ENCODE measurements at places on chromosomes 2 and 18. TPM values are rescaled to one million over a fixed set of nuclear protein-coding genes. Genes with fewer than 3 reads are reported as not detected.

GRCh38 chr2:43737097-43737854 is 36.6 kb upstream of the DYNC2LI1 start:
- DNase-seq: no peak

DNA sequence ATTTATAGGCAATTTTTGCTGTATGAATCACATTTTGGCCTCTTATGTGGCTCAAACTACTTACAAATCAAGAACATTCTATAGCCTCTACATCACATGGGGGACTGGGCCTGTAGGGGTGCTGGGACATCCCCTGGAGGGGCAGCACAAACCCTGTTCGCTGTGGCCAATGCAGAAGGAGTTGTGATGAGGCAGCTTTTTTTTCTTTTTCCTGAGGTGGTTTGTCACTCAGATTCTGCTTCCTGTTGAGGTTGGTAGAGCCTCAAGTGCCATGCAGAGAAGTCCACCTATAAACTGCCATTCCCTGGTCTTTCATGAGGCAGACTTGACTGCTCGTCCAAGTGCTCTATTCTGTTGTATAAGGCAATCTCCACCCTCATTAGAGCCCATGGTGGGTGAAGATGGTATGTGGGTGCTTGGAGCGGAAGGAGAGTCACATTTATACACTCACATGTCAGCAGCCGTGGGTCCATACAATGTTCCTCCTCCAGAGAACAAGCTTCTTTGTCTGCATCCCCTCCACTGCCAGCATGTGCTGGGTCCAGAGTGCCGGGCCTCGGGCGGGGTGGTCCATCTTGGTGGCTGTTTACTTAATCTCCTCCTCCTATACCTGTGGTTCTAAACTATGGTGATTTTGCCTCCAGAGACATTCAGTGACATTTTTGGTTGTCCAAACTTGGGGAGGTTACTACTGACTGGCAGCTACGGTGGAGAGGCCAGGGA is 120.3 kb downstream of the ACOXL start:
- no peak for DNase-seq

Gene GALNT1
- total RNA-seq: 47.8 TPM

Gene COL4A3
- total RNA-seq: 6.2 TPM

Gene FMNL2
- 10.8 TPM for total RNA-seq

Gene C2orf72
- total RNA-seq: 0.42 TPM
